ENCODE measurements at places on chromosomes 7 and 10. TPM values are rescaled to one million over a fixed set of nuclear protein-coding genes. Genes with fewer than 3 reads are reported as not detected.

Gene PON1
- not detected for total RNA-seq

Gene MALRD1
- total RNA-seq: 0.08 TPM

Gene CTAGE15
- 0.31 TPM for total RNA-seq

Gene GRID1
- total RNA-seq: not detected

Gene DLG5
- total RNA-seq: 33.1 TPM

Gene FOXI2
- total RNA-seq: not detected

Gene SAMD9
- total RNA-seq: 3.4 TPM

Gene CALHM1
- total RNA-seq: not detected

Gene TSPAN12
- not detected for total RNA-seq

Gene ASB15
- not detected for total RNA-seq

Gene IFIT1B
- total RNA-seq: not detected

Gene CFAP70
- total RNA-seq: 0.55 TPM

Gene CFAP46
- 2.4 TPM for total RNA-seq

Gene LIPK
- total RNA-seq: not detected
